ENCODE measurements at places on chromosomes 2 and 18.

DNA sequence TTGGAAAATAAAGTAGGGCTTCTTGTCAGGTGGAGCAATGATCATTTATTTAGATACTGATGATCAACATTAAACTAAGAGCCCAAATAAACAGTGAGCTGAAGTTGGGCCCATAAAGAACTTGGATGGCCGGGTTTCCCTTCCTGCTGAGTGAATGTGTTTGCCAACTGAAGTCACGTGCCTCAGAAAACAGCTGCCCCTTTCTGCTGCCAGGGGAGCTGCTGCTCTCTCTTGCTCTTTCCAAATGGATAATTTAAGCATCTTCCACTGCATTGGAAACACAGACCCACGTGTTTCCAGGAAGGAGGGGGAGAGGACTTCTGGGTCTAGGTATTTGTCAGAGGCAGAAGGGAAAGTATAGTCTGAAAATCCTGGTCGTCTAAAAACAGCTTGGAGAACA lies 22.9 kb upstream of the NCKAP5 start:
- DNase-seq: peak; percentile 38

GRCh38 chr2:142588269-142588668 lies 289.2 kb upstream of the KYNU start:
- no peak for DNase-seq

GRCh38 chr2:104164721-104165252 lies 689.1 kb upstream of the POU3F3 start:
- no peak for DNase-seq

DNA sequence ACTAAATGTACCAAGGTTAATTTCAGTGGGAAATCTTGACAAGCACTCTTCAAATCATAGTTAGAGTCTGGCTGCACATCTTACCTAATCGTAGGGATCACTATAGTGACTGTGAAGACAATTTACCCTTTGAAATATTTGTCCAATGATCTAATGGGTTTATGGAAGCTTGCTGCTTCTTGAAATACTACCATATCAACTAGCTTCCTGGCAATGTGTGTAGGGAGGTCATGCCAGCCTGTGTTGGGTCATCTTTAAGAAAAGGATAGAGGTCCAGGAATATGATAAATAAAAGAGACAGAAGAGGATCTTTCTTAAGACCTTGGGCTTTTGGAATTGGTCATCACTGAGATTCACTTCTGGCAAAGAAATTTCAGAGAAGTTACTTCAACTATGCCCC lies 84.4 kb downstream of the POLE4 start:
- DNase-seq: peak; percentile 21

- DNase-seq: no peak
Measured at GRCh38 chr2:164770421-164770916, 71.2 kb downstream of the COBLL1 start.

- DNase-seq: peak; percentile 77
Measured at GRCh38 chr18:36078751-36079529, 11.6 kb upstream of the RPRD1A start.

DNA sequence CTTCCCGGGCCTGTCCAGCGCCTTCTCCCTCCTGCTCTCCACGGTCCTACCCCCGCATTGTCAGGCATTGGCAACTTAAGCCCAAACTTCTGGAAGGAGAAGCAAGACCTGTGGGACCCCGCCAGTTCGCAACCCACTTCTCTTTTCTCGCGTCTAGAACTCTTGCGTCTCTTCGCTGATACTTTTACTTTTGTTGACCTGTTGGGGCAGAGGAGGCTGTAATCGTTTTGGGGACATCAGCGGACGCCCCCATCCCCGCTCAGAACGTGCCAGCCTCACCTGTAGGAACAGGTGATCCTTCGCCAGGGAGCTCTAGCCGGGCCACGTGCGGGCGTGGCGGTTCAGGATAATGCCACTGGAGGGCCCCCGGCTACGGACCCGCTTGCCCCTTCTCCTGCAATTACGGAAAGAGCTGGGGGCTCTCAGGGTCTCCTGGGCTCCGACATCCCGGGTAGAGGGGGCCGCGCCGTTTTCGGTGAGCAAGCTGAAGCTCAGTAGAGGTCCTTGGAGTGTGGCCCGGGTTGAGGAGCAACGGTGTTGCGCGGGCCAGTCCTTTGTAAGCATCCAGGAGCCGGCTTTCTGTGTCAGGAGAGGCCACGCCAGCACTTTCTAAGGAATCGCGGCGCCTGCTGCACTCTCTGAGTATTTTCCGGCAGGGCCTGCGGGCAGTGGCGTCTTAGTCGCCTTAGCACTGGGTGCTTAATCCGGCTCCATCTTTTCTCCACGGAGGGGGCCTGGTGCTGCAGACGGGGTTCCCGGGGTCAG lies 1.6 kb downstream of the MTCL1 start:
- peak; percentile 68 for DNase-seq

- no peak for DNase-seq
Measured at GRCh38 chr2:176094349-176094748, 1.8 kb downstream of the HOXD13 start.

GRCh38 chr18:42268798-42269197 lies 313.8 kb downstream of the PIK3C3 start:
- no peak for DNase-seq

All from AG10803 (cell line).